Stimulated activated CD4-positive, alpha-beta T cell treated with anti-CD3 and anti-CD28 coated beads, Interleukin-1b, Interleukin-23, amount 100 ng/mL, for 1 hour (primary cell): ENCODE measurements at places on chromosomes 16 and 17.

DNA sequence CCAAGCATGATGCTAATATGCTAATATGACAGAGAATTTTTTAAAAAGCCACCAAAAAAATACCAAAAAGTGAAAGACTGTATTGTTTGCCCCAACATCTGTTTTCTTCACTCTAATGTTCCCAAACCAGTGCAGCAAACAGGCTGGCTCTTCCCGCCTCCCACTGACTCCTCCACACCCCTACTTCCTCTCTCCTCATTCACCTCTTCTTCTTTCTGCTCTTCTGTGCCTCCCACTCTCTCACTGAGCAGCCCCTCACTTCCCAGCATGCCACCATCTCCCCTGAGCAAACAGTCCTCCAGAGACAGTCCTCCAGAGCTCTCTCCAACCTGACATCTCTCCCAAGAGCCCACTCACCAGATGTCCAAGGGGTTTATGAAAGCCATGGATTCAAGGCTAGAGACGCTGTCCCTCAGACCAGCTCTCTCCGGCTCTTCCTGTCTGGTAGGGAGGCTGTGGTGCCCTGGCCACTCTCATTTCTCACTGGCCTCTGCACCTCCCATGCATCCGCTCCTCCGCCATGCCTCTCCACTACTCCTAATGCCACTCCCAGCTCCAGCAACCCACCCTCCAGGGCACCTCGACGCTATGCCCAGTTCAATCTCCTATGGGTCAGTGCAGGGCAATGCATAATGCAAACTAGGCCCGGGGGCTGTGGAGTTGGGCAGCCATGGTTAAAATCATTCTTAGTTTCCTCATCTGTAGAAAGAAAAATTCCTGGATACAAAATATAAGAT, 52.9 kb downstream of the ANKRD11 start:
- no peak for DNase-seq

- no peak for DNase-seq
Observed at GRCh38 chr16:85344502-85345128, 232.3 kb upstream of the CIBAR2 start.

DNA sequence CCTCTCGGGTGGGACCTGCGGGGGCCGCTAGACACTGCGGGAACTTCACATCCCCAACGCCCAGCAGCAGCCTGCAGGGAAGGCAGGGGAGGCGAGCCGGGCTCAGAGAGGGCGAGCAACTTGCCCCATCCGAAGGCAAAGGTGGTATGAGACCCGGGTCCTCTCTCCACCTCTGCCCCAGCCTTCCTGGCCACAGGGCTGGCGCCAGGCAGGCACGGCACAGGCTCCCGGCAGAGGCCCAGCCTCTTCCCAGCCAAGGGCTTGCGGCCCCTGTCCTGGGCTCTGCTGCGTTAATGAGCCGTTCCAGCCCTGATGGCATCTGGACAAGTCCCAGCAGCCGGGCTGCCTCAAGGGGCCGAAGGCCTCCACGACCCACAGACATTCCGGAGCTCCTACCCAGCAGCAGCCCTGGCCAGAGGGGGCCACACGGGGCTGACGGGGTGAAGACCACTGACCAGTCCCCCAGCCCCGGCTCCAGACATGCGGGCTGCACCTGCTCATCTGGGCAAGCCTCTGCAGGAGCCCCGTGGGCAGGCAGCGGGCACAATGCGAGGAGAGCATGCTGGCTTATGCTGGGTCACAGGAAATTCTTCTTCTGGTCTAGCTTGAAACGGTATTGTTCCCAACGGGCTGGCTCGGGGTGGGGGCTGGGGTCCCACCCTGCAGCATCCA, 1.2 kb upstream of the HS3ST6 start:
- no peak for DNase-seq

DNA sequence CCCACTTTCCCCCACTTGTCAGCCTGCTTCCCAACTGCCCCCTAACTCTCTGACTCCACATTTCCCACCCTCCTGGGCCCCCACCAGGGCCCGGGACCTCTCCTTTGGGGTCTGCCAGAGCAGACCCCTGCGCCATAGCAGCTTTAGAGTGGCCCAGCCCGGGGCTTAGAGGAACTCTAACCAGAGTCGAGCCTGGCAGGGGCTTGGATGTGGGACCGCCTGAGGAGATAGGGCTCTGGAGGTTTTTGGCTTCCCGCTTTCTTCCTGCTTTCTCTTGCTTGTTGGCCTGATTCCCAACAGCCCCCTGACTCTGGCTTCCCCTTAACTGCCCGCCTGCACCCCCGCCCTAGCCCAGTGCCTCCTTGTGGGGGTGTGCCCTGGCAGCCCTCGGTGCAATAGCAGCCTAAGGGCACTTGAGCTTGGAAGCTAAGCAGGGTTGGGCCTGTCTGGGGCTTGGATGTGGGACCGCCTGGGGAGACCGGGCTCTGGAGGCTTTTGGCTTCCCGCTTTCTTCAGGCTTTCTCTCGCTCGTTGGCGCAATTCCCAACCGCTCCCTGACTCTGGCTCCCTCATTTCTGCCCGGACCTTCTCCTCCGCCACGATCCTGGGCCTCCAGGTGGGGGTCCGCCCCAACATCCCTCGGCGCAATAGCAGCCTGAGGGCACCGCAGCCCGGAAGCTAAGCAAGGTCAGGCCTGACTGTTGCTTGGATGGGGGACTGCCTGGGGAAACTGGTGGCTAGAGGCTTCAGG, 2292.0 kb downstream of the TP53TG3F start:
- no peak for DNase-seq

DNA sequence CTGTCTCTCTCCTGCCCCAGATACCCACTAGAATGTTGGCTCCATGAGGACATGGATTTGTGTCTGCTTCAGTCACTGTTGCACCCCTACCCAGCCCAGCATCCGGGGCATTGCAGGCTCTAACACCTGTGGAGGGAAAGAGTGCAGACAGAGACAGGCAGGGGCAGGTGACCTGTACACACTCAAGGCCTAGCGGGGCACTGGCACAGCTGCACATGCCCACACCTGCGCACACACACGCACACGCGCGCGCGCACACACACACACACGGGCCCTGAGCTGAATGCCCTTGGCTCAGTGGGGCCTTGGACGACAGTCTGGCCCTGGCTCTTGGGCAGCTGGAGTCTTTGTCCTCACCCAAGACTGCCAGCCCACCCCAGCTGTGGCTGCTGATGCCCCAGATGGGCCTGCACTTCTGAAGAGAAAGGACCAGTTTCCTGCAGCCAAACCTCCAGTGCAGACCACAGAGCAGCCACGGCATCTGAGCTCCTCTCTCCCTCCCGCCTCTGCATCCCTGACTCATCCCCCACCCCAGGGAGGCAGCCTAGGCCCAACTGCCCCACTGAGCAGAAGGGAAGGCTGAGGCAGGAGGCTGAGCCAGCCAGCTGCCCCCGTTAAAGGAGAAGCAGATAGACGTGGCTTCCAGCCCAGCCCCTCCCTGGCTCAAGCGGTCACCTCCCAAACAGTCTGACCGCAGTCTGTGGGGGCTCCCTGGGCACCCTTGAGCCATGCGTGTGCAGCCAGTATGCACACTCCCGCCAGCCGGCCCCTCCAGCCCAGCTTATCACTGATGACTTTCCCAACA, 12.3 kb upstream of the RAI1 start:
- no peak for DNase-seq

DNA sequence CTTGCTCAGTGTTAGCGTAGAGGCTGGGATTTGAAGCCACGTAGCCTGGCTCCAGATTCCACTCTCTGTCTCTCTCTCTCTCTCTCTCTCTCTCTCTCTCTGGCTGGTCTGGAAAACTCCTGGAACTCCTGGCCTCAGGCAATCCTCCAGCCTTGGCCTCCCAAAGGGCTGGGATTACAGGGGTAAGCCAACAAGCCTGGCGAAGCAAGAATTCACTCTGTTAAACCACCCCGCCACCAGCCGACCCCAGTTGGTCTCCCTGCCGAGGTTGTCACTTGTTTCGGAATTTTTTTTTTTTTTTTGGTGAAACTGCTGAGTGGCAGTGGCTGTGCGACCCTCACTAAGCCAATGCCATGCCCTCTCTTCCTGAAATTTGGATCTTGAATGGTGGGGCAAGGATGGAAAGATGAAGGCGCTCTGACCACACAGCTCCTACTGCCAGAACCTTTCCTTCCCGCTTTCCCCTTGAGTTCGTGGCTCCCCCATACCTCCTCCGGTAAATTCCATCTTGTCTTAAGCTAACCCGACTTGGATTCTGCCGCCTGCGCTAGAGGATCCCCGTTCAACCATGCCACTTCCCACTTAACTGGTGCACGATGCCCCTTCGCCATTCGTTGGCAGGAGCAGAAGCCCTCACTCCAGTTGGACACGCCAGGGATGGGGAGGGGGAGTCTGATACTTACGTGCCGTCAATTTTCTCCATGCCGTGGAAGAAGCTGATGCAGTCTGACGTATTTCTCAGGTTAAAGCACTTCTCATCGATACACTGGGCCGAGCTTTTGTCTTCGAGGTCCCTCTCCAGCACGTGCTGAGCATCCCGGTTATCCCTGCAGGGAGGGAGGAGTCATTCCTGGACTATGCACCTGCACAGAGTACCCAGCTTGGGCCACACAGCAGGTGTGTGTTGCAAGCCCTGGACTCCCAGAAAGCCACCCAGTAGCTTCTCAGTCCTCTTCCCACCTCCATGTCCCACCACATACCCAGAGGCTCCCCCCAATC, 13.1 kb downstream of the TEKT5 start:
- no peak for DNase-seq

DNA sequence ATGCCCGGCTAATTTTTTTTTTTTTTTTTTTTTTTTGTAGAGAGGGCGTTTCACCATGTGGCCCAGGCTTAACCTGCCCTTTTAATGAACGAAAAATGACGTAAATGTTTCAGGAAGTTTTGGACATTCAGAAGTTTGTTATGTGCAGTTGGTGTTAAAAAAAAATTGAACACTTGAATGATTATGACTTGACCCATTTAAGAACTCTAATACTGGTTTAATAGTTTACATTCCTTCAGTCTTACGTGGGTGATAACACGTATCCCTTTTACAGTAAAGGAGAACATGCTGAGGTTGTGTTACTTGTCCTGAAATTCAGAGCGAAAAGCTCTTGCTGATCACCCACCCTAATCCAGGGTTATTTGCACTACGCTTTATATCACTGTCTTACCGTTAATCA, 1.7 kb downstream of the MLYCD start:
- DNase-seq: no peak

DNA sequence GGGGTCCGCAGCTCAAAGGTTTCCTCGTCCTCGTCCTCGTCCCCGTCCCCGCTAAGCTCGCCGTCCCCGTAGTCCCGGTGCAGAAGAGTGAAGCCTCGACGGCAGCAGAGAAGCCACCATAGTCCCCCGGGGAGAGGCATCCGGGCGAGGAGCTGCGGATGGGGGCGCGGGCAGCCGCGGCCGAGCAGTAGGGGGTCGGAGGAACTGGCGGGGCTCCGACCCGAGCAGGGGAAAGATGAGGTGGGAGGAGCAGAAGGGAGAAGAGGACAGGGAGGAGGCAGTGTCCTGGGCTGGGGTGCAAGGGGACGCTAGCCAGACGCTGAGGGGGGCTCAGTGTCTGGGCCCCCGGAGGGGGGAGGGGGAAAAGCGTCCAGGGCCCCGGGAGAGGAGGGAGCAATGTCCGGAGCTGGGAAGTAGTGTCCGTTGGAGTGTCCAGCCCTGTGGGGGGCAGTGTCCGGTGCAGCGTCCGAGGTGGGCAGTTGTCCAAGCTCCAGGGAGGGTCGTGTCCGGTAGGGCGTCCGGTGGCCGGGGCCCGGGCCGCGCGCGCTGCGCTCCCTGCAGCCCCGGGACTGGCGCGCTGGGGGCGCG, at the start of gene PLEKHH3:
Gene PLEKHH3 (minus strand): TSS at position 571 of the 588 bp plus-strand sequence. CDS start 431 bp downstream, at position 140.
- DNase-seq: no peak
